Right ventricle myocardium superior (tissue), 1 donor: ENCODE measurements at places on chromosomes 5 and 9. TPM values are rescaled to one million over a fixed set of nuclear protein-coding genes. Genes with fewer than 3 reads are reported as not detected.

DNA sequence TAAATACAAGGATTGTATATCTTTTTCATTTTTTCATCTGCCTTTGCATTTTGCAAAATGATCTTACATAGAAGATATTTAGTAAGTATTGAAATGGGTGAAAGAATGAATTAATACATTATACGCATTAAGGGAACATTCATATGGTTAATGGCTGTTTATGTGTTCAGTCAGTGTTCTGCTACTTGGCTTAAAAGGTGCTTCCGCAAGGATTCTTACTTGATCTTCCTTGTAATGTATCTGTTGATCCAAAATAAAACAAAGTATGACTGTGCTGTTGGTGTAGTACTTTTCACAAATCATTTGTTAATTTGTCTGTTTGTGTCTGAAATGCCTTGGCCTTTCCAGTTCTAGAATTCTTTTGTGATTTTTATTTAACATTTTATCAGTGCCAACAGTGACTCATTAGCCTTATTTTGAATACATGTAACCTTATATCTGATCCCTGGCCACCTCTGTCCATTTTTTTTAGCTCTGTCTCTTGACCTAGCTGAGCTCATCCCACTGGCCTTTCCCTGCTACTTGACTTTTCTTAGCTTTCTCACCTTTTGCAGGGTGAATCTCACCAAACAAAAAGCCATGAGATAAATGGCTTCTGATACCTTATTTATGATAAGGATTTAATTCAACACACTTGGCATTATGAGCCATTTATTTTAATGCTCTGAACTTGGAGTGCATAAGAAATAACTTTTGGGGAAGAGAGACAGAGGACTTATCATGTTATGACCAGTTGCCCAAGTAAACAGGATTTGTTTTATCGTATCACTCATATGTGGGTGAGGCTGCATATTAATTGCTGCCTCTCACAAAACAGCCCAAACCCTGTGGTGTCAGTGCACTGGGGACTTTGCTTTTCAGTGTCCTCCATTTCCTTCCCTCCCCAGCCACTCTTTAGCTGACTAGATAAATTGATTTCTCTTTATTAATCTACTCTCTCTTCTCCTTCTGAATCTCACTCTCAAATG lies 340.3 kb downstream of the KDM4C start:
- DNase-seq = no peak

The MEF2C gene
- total RNA-seq = 52.3 TPM

DNA sequence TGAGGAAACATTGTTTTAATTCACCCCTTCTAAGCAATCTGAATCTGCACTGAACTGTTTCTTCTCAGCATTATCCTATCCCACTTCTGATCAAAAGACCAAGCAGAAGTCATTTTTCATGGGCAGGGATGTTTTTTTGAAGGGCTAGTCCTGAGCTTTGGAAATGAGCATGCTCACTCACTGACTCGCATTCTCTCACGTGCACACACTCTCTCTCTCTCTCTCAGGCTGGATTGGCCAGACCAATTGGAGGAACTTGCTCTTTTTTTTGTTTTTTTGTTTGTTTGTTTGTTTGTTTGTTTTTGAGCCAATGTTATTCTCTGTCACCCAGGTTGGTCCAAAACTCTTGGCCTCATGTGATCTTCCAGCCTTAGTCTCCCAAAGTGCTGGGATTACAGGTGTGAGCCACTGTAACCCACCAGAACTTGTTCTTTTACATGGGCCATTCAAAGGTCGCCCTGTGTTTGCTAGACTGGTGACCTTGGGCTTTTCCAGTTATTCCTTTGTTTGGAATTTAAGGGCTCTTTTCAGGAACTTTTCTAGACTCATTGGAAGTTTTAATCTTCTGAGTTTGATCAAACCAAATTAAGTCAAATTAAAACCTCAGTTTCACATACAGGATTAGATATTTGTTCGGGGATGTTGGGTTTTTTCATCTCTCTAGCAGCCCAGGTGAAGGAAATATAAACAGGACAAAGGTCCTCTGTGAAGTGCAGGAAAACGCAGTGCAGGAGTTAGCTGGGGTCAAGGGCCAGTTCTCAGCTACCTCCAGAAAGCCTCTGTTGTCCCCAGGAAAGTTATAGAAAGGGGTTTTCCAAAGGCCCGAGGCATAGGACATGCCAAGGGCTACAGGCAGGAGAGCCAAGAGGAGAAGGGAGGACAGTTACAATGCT lies 13.1 kb downstream of the FAXDC2 start:
- DNase-seq = no peak

The SOHLH1 gene
- total RNA-seq = not detected

The LCP2 gene
- 6.7 TPM for total RNA-seq

DNA sequence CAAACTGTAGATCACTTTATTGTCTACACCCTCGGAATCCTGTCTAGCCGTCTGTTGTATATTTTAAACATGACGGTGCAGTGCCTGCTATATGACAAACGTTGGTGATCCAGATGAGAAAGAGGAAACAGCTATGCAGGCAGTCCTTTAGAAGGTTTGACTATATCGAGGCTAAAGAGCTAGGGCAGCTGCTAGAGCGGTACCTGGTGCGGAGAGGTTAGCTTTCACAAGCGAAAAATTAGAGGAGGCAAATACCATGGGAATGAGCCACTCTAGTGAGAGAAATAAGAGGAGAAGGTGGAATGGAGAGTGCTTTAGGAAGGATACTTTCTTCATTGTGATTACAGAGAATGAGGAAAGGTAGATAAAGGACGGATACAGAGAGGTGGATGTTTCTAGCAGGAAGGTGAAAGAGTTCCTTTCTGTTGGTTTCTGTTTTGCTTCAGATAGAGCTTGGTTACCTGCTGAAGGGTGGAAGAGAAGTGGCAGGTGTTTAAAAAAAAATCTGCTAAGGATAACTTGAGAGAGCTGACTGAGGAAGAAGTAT lies 959 bp upstream of the FBXL17 start:
- no peak for DNase-seq

The GCNT1 gene
- 3.0 TPM for total RNA-seq

DNA sequence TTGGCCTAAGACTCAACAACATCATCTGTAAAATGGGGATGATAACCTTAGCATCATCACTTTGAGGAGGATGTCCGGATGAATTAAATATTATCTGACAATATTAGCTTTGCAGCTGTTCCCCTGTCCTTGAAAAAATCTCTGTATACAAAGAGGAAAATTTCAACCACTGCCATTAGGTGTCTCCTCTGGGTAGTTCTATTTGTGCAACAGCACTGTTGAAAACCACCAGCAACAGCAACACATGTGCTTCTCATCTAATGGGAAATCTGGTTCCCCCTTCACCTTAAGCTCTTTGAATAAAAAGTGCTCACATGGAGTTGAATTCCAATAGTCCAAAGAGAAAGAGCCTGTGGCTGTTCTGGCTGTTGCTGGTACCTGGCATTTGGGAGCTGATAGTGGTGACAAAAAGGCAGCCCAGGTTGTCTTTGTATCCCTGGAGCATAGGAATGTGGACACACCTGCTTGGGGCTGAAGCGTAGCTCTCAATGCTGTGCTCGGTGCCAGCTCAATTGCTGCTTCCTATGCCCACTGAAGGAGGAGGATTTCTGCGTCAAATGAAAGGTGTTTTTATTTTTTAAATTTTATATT lies 322.1 kb upstream of the MSX2 start:
- DNase-seq = no peak

DNA sequence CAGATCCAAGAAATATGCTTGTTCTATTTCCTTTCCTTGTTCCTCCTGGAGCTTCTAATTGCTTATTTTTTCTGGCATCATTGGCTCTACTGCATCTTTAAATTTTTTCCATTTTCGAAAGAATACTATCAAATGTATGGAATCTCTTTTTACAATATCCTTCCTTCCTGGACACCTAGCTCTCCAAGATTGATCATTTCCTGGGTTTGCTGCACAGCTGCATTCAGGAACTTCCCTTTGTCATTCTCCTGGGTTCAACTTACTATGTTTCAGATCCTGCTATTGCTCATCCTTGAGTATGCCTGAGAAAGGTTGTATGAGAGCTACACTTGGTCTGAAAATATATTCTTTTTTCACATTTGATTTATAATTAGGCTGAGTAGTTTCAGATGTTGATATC lies 73.7 kb upstream of the ERCC6L2 start:
- DNase-seq = no peak

The HTR4 gene
- total RNA-seq = 0.22 TPM

GRCh38 chr9:68697851-68698250 lies 7.2 kb upstream of the PIP5K1B start:
- no peak for DNase-seq

The ADGRD2 gene
- total RNA-seq = not detected

GRCh38 chr5:73061593-73061992 lies 58.8 kb upstream of the TMEM171 start:
- DNase-seq = no peak

- DNase-seq = no peak
Observed at GRCh38 chr9:126470241-126470993, 143.3 kb upstream of the LMX1B start.

The IFNW1 gene
- not detected for total RNA-seq

DNA sequence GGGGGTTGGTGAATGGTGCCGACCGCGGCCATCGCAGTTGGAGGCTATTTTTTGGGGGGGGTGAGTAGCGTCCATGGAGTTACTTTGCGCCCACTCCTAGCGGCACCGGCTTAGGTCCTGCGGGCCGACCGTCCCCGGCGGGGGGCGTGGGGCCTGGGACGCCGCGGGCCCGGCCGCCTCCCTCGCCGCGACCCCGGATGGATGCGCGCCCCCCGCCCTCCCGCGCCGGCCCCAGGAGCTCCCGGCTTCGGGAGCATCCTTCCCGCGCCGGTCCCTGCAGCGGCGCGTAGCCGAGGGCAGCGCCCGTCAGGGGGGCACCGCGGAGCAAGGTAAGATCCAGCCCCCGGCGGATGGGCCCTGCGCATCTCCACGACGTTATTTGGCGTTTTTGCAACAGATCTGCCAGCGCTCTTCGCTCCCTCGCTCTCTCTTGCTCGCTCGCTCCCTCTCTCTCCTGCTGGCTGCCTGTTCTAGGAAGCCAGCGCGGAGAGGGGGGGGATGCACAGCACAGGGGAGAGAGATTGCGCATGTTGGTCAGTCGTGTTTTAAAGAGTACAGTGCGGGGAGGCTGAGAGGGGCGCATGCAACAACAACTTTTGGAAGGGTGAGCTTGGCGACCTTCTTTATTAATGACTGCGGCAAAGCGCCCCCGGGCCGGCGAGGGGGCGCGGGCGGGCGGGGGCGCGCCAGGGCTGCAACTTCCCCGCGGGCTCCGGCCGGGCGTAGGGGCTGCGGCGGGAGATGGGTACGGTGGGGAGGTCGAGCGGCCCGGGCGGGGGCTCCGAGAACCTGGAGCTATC lies 413 bp downstream of the JADE2 start:
- DNase-seq = peak; percentile 87

DNA sequence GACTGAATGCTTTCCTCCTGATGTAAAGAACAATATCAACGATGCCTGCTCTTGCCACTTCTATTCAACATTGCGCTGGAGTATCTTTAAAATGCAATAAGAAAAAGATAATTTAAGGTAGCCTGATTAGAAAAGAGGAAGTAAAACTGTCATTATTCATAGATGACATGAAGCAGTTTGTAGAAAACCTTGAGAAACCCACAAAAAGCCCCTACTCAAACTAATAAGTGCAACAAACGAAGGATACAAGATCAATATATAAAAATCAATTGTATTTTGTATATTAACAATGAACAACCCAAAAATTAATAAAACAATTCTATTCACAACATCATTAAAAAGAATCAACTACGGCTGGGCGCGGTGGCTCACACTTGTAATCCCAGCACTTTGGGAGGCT lies 76.4 kb upstream of the CKMT2 start:
- no peak for DNase-seq

DNA sequence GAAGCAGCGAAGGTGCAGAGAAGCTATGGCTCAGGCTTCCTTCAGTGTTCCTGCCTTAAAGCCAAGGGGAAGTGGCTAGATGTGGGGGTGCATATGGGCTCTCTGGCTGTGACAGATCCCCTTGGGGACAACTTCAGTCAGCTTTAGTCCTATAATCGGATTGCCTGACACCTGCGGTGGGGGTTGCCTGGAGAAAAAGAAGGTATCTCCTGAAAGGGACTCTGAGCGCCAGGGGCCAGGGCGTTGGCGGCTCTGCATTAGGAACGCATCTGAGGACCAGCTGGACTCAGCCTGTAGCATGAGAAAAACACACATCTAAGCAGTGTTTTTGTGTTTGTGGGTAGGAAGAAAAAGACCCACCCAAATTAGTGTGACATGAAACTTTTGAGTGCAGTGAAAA lies 84.3 kb upstream of the OTULINL start:
- no peak for DNase-seq

DNA sequence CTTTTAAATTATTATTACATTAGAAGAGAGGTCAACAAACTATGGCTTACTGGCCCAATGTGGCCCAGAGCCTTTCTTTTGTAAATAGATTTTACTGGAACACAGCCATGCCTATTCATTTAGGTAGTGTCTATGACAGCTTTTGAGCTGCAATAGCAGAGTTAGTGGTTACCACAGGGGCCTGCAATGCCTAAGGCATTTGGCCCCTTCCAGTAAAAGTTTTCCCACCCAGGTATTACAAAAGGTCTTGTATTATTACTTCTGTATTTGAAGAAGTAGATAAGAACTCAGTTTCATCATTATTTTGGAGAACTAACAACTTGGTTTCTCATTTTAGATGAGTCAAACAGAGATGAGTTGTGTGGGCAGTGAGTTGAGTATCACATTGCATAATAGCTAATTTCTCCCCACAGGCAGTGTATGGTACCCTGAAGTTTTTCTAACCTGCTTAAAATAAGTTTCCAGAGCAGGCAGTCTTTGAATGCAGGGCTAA lies 9.5 kb downstream of the MTRR start:
- no peak for DNase-seq

The DOK3 gene
- total RNA-seq = 4.2 TPM

The HK3 gene
- 7.2 TPM for total RNA-seq

The EFNA5 gene
- total RNA-seq = 25.7 TPM

- DNase-seq = no peak
Observed at GRCh38 chr9:27408482-27408881, 111.5 kb upstream of the EQTN start.

DNA sequence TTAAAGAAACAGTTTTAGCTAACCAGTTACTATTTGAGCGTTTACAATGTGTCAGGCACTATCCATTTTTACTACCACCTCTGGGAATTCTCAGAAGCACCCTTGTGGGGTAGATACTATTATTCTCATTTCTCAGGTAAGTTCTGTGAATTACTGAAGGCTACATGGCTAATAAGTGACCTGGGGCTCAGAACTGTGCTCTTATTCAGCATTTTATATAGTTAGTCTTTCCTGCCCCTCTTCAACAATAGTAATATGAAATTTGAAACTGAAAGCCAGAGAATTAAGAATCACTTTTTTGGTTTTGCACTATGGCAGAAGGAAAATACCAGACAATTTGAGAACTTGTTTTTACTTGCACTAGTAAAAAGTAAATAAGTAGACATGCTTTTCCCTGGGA lies 11.8 kb downstream of the ELL2 start:
- no peak for DNase-seq
